ENCODE measurements at places on chromosomes 13 and 19.

GRCh38 chr13:34107806-34108205 is 289.9 kb downstream of the RFC3 start:
- no peaks in the 10 kb centered on the region for H3K27me3 ChIP-seq
- no peaks in the 10 kb centered on the region for H3K4me1 ChIP-seq
- no peak overlapping the region for H3K27ac ChIP-seq
- no peak overlapping the region for H3K4me3 ChIP-seq
- H3K36me3 ChIP-seq, result no peaks in the 10 kb centered on the region
- DNase-seq, result no peak

DNA sequence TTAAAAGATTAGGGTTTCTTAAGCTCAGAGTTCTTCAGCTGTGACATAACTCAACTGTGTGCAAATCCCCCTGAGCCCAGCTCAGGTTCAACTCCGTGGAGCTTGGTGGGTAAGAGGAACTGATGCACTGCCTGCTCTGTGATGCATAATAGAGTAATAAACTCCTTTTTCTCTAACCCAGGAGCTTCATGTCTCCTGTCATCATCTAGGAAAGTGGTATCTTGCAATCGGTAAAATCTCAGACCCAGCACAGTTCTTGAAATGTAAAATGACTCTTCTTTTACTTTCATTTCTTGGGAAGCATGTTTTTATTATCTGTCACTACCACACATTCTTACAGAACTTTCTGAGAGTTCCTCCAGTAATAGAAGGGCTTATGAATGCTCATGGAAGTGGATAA is 123.8 kb upstream of the PCDH9 start:
- H3K27me3 ChIP-seq, result no peaks in the 10 kb centered on the region
- H3K36me3 ChIP-seq, result no peaks in the 10 kb centered on the region
- DNase-seq, result no peak
- H3K27ac ChIP-seq, result no peak overlapping the region

- no peaks in the 10 kb centered on the region for H3K36me3 ChIP-seq
- H3K27ac ChIP-seq, result no peak overlapping the region
Measured at GRCh38 chr13:111209613-111210012, 94.5 kb downstream of the ARHGEF7 start.

DNA sequence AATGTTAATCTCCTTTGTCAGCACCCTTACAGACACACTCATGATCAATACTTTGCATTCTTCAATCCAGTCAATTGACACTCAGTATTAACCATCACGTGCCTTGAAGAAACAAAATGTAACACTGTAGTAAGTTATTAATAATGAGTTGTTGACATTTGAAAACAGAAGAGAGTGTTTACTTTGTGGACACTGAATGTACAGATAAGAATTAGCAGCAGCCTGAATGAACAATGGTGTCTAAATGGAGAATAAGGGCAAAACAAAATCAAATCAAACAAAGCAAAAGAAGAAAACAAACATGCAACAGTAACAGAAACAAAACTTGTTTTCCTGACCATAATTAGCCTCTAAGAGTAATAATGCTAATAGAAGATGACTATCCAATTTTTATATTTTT is 1191.1 kb upstream of the MIR17HG start:
- no peak overlapping the region for H3K27ac ChIP-seq
- H3K4me1 ChIP-seq, result peaks cover 5% of the 10 kb centered on the region
- H3K4me3 ChIP-seq, result no peak overlapping the region
- H3K27me3 ChIP-seq, result no peaks in the 10 kb centered on the region
- no peaks in the 10 kb centered on the region for H3K36me3 ChIP-seq
- DNase-seq, result no peak
